ENCODE measurements at places on chromosomes 5 and 9. TPM values are rescaled to one million over a fixed set of nuclear protein-coding genes. Genes with fewer than 3 reads are reported as not detected.
A peak's percentile ranks its signal among the peaks of the same experiment; 100 is the strongest.

DNA sequence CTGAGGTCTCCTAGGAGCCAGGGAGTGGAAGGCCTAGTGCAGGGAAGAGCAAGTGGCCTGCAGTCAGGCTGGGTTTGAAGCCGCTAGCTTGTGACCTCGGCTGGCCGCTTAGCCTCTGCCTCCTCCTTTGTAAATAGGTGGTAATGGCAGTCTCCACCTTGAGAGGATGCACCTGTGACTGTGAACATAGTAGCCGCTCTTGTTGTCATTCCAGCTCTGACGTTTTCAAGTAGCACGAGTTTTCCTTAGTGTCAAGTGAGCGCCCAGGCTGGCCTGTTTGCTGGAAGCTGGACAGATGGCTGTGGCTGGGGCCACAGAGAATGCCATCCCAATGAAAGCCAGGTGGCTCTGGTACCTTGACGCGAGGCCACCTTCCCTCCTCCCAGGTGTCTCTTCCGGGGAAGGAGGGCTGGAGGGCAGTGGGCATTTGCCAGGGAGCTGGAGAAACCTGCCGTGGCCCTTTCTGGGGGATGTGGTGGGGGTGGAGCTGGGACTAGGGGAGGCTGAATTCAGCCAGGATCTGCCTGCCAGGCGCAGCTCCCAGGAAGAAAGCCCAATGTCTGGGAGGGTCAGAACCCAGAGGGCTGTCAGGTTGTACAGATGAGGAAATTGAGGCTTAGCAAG, 2.5 kb downstream of the ASS1 start:
- no peak for DNase-seq

- no peak for DNase-seq
Measured at GRCh38 chr9:86975036-86975435, 27.7 kb upstream of the GAS1 start.

DNA sequence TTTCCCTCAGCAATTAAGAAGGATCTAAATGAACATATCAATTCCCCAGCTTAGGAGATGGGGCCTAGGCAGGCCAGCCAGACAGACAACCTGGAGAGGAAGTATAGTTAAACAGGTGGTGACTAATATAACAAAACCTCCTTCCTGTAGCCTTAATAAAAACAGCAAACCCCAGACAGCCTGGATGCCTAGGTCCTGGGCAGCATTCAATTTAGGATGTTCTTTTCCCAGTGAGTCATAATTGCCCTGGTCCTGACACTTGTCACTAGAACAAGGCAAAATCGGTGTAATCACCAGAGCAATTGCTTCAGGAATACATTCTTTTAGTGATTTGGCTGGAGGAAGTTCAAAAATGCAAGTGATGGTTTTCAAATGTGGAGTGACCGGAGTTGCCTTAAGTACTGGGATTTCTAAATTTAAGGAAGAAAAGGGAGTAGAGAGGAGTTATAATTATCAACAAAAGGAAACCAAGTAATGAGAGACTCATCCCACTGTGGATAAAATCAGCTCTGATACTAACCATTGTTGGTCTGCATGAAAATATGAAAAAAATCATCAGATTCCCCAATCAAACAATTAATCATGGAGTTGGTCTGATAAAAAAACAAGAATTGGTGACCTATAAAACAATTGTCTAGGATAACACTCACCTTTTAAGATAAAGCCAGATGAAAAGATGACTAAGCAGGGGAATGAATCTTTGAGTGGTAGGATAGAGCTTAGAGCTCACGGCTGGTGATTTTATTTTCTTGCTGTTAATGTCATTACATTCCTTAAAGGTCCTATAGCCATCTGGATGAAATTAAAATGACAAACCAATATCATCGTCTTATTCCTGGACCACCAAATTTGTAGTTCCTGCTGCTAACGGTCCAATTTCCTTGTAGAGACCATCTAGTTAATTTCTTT, 39.0 kb upstream of the TARS1 start:
- DNase-seq, result no peak

DNA sequence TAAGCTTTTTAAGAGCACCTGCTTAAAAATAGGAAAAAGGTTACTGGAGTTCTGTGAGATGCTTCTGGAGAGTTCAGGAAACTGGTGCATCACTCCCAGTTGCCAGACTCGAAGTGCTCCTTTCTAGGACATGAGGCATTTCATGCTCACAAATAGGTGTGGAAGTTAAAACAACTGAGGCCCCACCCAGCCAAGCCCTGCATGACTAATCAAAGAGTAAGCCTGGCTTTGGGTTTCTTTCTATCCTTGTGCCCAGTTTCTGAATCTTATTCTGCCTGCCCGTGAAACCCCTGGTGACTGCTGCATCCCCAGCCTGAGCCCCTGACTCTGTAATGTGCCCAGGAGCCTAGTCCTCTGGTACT, 7.7 kb downstream of the SPINK9 start:
- no peak for DNase-seq

DNA sequence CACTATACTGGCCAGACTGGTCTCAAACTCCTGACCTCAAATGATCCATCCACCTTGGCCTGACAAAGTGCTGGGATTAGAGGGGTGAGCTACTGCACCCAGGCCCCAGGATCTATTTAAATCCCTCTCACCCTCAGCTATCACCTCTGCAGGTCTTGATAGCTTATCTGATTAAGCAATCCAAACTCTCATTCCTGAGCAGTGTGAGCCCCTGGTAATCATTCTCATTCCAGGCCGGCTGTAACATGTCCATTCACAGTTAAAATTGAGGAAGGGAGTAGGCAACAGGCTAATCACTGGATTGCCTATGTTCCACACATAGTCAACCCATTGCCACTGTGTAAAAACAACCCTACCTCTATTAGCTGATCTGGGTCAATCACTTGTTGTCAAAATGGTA, 111.1 kb downstream of the AGTPBP1 start:
- no peak for DNase-seq

DNA sequence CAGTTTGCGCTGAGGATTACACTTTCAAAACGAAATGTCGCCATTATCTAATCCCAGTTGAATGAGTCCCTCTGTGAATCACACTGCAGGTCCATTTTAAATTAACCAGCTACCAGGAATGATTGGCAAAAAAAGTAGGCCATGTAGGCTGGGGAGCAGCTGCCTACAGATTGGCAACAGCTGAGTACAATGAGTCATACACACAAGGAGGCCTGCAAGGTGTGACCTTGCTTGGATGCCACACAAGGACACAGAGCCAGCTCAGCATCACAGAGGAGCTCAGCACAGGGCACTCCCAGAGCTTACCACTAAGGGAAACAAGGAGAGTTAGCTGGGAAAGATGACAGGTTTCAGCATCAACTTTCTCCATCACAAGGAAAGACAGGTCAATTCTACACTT, 12.9 kb downstream of the HAVCR1 start:
- peak; percentile 88 for DNase-seq

DNA sequence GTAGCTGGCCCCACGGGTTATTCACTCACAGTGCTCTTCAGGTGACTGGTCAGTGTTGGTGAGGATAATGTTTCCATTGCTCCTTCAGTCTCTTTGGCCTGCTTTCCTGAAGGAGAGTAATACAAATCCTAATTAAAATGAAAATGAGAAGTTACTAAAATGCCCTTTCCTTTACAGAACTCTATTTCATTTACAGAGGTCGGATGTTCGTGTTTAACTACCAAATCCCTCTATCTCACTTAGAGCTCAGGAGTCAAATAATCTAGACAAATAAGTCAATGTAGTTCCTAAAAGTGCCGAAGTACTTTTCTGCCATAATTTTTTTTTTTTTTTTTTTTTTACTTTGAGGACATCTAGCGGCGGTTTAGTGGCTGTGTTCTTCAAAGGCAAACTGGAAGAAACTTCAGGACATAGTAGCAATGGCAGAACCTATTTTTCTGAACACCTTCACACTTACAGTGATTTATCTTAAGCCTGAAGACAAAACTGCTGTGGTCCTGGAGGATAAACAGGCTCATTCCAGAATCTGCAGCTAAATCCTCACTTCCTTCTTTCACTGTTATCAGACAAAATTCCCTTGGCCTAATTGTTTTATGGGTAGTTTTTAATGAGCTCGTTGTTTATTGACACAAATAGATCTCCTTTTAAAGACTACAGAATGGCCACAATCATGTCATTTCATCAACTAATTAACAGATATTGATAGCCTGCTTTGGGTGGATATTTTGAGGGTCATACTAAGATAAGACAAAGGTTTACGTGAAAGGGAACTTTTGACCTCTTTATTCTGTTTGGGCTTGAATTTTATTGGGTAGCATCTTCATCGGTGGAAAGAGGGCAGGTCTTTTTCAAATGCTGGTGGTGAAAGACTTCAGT, 207.6 kb upstream of the DMRTA1 start:
- no peak for DNase-seq

DNA sequence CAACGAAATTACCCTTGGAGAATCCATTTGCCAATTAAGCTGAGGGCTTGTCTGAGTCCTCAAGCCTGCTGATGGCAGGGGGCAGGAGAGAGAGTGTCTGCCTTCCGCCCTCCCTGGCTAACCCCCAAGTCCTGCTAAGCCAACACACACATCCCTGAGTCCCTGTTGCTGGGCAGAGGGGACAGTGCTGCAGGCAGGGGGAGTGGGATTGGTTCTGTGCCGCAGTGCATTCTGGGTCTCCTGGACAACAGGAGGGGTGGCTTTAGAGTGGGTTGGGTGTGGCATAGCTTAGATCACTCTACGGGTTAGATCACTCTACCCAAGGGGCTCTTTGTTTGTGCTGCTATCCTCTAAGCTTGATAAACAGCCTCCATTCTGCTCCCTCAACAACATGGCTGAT, 427.7 kb downstream of the CDK5RAP2 start:
- no peak for DNase-seq

SCGB3A1 gene
- 1.3 TPM for total RNA-seq

DNA sequence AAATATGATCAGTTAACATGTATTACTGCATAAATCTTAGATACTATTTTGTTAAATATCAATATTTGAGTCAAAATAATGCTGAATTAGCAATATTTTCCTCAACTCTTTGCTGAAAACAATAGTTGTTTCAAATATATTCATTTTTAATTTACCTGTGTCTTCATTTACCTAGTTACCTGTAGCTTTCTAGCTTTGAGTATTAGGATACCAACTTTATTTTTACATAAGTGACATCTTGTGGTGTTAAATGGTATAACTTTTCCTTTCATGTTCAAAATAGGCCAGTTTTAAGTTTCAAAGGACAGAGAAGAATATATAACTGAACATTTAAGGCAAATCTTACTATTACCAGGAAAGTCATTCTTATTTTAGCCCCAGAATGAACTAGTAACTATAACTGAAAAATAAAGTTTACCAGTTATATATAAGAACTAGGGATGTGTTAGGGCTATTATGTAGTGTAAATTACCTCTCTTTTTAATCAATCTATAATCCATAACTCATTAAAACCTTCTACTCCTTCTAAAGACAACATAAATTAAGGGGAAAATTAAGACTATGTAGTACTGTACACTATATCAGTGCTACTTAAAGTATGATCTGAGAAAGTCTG, 25.3 kb downstream of the AP3B1 start:
- DNase-seq, result no peak

DNA sequence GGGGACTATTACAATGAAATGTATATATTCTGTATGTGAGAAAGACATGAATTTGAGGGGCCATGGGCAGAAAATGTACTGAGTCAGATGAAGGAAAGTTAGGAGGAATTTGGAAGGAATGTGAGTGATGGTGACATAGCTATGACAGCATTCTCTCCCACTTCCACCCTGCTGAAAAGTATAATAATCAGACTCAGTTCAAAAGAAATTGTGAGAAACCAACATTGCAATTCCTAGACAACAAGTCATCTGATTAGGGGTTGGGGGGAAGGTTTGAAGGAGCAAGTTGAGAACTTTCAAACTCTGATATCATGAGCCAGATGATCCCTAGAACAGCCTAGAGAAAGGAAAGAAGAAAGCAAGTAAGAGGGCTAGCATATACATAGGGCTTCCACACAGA, 370.6 kb downstream of the DMRTA1 start:
- DNase-seq, result no peak

OTP gene
- not detected for total RNA-seq

IL5 gene
- not detected for total RNA-seq

LRRC19 gene
- 16.7 TPM for total RNA-seq

GRCh38 chr9:136100700-136101614, 5.9 kb upstream of the NACC2 start:
- no peak for DNase-seq

DNA sequence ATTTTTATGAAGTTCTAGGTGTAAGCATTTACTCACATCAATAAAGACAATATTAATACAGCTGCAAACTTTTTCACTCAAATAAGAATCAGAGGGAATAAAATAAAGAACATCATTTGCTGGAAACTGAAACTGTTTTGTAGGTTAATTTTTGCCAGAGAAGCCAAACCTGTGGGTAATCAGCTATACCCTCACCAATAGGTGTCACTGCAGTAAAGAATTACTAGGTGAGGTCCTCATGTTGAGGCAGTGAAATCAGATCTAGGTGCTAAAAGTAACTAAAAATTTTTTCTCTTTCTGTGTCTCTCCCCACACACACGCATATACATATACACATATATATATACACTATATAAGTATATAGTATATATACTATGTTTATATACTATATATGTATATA, 1016.3 kb upstream of the SEMA6A start:
- DNase-seq, result no peak

GRCh38 chr5:30749971-30750370, 443.5 kb upstream of the CDH6 start:
- DNase-seq, result no peak

MOB3B gene
- 19.3 TPM for total RNA-seq

ZSWIM6 gene
- 23.5 TPM for total RNA-seq

SPDL1 gene
- 4.6 TPM for total RNA-seq

SOX30 gene
- 0.09 TPM for total RNA-seq

- DNase-seq, result no peak
Measured at GRCh38 chr5:147305147-147305546, 70.3 kb downstream of the STK32A start.

DNA sequence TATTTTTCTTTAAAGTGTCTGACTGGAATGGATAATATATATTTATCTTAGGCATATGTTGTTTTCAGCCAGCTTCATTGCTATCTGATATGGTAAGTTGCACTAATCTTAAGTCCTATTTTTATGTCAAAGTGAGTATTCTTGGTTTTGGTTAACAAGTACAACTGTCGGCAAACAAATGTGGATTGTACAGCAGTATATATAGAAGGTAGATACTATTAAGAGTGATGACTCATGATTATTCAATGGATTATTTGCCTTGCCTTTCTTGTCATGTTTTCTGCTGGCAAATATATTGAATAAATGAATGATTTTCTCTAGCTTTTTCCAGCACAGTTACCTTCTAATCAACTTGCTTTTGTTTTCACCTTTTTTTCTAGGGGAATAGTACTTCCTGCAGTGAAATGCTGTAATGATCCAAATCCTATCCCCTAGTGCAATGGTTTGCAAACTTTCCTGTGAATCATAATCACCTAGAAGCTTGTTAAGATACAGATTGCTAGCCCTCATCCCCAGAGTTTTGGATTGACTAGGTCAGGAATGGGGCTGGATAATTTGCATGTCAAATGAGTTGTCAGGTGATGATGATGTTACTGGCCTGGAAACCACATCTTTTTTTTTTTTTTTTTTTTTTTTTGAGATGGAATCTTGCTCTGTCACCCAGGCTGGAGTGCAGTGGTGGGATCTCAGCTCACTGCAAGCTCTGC, 60.8 kb upstream of the ARRDC3 start:
- no peak for DNase-seq

ASS1 gene
- 166 TPM for total RNA-seq
